MG63 (cell line): ENCODE measurements at places on chromosomes 3 and 15.
A peak's percentile ranks its signal among the peaks of the same experiment; 100 is the strongest.

- DNase-seq, result no peak
Measured at GRCh38 chr15:93037820-93038705, 50.9 kb downstream of the RGMA start.

DNA sequence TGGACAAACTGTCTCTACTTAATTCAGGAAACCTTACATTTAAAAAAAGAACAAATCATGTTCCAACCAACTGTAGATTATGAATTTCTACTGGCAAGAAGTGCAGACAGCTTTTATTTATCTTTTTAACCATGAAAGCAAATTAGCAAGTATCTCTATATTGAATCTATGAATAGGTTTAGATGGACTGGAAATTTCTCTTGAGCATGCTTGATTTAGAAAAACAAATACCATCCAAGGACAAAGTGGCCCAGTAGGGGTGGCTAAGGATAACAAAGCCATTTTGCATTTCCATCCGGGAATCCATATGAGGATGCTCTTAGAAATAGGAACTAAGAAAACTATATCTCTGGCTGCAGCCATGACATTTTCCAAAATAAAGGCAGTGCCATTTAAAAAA lies 150.6 kb downstream of the KCNMB2 start:
- DNase-seq, result no peak

DNA sequence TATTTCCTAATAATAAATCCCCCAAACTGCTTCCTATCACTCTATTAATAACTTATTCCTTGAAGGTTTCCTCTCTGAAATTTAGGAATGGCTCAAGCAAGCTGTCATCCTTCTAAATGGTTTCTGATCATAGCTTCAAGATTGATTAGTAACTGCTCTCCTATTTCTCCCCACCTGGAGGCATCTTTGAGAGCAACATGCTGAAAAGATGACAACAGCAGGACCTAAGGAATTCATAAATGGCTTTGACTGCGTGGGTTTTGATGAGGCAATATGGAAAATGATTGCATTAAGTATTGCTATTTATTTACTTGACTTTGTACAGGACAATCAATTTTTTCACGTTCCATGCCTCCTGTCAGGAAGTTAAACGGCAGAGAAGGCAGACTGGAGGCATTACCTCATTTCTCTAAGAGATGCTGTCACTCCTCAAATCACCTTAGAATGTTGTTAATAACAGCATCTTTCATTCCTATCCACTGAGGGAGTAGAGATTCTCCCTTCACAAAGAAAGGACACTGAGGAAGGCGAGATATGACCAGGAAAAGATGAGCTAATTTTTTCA lies 256.4 kb downstream of the EPHB1 start:
- no peak for DNase-seq

- no peak for DNase-seq
Measured at GRCh38 chr3:48985831-48986376, 4.1 kb upstream of the P4HTM start.

DNA sequence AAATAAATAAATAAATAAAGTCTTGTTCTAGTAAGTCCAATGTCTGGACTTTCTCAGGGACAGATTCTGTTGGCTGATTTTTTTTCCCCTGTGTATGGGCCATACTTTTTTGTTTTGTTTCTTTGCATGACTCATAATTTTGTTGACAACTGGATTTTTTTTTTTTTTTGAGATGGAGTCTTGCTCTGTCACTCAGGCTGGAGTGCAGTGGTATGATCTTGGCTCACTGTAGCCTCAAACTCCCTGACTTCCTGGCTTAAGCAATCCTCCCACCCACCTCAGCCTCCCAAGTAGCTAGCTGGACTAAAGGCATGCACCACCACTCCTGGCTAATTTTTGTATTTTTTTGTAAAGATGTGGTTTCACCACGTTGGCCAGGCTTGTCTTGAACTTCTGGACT lies 38.9 kb downstream of the TICRR start:
- DNase-seq, result no peak

DNA sequence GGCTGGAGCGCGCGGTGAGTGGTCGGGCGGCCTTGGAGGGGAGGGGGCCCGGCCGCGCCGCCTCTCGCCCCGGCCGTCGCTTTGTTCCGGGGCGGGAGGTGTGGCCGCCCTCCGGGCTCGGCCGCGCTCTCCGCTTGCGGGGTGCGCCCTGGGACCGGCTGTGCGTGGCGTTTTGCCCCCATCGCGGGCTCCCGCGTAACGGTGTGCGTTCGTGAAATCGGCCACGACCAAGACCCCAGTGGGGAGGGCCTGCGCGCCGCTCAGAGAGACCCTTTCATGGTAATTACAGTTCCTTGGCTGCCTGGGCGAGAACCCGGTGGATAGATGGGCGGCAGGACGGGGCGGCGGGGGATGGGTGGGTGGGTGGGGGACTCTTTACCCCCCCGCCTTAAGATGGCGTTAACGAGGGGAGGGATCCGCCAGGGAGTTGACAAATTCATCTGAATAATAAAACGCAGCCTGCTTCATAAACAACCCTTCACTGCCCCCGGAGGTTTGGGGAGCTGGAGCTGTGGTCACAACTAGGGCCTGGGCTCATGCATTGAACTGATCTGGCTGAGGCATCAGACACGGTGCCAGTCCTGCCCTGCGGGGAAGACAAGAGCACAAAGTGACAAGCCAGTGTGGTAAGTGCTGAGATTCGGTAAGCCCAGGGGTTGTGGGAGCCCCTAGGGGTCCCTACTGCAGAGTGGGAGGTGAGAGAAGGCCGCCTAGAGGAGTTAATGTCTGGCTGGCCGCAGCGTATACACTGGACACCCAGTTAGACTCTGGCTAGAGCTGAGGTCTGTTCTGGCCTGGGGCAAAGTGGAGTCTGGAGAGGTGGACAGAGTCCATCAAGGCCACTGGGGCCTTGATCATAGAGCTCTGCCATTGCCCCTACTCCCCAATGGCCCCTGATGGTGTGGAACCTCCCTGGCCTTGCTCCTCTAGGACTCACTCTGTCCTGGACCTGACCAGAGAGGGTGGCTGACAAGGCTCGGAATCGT lies 668 bp downstream of the MRAS start:
- no peak for DNase-seq

DNA sequence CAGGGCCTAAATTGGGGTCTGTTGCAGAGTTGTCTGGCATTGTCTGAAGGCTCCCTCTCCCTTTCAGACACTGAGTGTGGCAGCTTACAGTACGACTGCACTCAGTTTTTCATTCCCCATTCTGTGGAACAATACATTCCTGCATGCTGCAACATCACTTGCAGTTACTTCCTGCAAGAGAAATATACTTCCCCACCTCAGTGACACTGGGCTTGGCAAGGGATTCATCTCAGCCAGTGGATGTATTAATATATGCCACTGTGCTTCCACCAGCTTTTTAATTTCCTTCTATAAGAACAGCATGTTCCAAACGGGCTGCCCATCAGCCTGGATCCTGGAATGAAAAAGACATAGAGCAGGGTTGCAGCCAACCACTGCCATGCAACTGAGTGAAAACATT lies 23.1 kb downstream of the B3GALNT1 start:
- no peak for DNase-seq

GRCh38 chr3:175731543-175731942 lies 872.4 kb downstream of the NAALADL2 start:
- DNase-seq, result no peak

- DNase-seq, result no peak
Measured at GRCh38 chr3:42371776-42372175, 38.6 kb downstream of the LYZL4 start.

- no peak for DNase-seq
Measured at GRCh38 chr15:101425787-101426365, 63.6 kb downstream of the PCSK6 start.

- DNase-seq, result peak; percentile 13
Measured at GRCh38 chr15:48358229-48359152, 27.3 kb downstream of the DUT start.

DNA sequence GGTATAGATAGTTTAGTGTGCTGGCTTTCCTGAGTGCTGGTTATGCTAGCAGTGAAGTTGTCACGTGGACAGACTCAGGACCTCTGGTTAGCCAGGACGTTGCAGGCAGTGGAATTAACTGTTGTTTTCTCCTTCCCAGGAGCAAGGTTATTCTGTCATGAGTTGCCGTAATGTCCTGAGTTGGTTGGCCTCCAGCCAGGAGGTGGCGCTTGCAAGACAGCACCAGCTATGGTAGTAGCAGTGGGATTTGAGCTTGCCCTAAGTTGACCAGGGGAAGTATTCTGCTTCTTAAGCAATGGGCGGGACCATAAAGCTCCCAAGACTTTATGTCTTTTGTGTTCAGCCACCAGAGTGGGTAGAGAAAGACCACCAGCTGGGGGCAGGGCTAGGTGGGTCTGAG lies 240.7 kb upstream of the DNAJC19 start:
- no peak for DNase-seq

DNA sequence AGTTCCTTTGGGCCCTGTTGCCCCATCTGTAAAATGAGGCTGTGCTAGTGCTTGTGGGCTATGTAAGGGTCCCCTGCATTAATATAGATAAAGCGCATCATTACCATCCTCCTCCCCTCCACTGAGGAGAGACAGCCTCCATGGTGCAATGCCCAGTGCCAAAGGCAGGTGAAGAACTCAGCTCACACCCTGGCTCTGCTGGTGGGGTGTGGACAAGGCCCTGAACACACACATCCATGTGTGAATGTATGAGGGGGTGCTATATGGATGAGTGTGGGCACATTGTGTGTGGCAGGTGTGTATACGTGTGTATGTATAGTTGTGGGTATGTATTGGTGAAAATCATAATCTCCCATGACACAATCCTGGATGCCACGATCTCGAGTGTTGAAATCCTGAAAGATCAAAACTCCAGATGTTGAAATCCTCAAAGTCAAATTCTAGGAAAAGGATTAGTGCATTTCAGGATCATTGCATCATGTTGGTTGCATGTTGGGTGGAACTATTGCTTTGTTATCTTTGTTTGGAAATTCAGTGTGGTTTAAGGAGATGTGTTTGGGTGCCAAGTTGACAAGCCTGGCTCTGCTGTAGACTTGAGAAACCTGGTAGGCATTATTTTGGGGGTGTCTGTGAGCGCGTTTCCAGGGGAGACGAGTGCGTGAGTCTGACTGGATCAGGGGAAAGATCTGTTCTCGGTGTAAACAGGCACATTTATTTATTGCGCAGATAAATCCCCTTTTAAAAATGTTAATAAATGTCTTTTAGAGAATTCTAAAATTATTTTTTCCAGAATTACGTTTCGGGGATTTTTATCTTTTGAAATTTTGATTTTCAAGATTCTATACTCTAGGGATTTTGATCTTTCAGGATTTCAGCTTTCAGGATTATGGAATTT lies 42.0 kb upstream of the SEC61A1 start:
- DNase-seq, result no peak

DNA sequence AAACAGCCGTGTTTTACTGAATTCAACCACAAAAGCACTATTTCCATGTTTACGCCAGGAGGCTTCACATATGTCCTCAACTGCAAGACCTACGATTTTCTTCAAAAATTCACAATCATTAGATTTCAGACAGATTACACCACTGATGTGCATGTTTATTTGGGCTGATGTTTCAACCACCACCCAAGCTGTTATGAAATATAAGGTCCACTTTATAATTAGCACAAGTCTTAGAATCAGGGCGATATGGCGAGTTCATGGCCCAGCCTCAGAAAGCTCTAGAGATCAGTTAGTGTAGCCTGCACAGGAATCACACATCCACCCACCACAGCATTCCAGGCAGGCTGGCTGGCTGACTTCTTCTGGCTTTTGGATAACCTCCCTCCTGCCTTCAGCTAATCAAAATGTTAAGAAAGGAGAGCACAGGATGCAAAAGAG lies 15.4 kb downstream of the SH3BP5 start:
- no peak for DNase-seq

DNA sequence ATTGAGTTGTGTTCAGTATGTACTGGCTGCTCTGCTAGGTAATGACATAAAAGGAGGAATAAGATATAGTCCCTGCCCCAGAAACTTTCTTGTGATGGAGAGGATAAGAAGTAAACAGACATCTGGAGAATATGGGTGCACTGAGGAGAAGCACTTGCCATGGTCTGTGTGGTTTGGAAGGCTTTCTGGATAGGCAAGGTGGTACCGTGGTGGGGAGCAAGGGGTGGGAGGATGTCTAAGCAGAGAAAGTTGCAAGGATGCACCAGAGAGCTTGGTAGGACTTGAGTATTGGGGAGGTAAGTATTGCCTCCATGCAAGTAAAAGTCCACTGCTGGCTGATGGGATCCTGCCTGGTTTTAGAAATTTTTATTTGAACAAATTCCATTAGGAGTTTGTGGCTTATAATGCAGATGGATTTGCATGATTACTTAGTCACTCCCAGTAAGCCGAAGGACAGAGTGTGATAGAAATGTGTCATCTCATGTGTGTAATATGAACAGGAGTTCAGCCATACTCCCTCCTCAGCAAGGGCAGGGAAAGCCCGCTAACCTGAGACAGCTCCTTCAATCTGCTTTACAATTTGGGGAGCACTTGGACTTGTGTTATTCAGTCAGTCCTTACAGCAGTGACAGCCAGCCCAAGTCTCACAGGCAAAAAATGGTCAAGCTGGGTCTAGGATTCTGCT lies 53.6 kb downstream of the CLSTN2 start:
- DNase-seq, result no peak

DNA sequence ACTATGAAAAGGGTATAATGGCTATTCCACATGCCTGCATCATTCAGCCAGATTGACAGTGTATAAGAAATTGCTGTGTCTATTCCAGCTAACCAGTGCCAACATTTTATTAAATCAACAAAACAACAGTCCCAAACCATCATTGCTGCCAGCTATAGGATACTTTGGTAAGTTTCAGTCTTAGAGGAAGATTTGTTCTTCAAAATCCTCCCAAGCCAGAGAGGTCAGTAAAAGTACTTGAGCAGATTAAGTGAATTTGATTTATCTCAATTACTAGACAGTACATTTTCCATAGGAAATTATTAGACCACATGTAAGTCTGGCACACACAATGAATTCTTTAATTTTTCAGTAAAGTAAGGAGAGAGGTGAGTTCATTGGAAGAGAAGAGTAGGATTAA lies 50.7 kb downstream of the TFG start:
- DNase-seq, result no peak

DNA sequence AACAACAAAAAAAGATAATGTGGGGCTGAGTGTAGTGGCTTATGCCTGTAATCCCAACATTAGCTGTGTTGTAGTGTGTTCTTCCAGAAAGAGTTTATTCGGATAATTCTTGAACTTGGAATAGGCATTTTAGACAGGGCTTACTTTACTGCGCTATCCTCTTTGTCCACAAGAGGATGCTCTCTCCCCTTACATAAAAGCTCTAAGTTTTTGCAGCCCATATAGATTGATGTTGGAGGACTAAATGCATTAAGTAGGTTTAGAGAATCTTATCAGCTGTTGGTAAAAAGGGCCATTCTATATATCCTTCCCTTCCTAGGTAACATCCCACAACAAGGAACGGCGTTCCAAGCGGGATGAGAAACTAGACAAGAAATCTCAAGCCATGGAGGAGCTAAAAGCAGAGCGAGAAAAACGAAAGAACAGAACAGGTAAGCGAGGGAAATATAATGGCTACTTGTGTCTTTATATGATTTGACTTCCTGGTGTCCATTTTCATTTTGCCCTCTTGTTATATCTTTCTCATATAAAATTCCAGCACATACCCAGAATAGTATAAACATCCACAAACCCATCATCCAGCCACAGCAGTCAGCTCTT lies 27.8 kb upstream of the ITPKA start:
- no peak for DNase-seq

DNA sequence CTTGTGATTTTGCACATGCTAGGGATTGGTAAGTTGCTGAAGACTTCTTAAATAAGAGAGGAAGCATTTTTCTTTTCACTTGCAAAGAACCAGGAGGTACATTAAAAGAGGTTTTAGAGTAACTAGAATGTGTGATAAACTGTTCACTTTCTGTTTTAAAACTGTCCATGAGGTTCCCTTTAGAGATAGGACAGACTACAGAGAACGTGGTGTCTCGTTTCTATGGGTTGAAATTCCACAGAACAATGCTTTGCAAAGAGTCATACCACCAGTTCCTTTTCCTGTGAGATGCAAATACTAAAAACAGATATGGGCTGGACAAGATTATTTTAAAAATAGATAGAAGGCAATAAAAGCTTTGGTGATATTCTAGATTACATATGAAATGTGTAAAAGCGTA lies 372.8 kb downstream of the TIGIT start:
- DNase-seq, result no peak
